ENCODE measurements at places on chromosomes 1 and 21.

- DNase-seq = no peak
Observed at GRCh38 chr1:79196211-79196610, 189.7 kb upstream of the ADGRL4 start.

- no peak for DNase-seq
Observed at GRCh38 chr1:119891386-119891785, 4.9 kb downstream of the ADAM30 start.

DNA sequence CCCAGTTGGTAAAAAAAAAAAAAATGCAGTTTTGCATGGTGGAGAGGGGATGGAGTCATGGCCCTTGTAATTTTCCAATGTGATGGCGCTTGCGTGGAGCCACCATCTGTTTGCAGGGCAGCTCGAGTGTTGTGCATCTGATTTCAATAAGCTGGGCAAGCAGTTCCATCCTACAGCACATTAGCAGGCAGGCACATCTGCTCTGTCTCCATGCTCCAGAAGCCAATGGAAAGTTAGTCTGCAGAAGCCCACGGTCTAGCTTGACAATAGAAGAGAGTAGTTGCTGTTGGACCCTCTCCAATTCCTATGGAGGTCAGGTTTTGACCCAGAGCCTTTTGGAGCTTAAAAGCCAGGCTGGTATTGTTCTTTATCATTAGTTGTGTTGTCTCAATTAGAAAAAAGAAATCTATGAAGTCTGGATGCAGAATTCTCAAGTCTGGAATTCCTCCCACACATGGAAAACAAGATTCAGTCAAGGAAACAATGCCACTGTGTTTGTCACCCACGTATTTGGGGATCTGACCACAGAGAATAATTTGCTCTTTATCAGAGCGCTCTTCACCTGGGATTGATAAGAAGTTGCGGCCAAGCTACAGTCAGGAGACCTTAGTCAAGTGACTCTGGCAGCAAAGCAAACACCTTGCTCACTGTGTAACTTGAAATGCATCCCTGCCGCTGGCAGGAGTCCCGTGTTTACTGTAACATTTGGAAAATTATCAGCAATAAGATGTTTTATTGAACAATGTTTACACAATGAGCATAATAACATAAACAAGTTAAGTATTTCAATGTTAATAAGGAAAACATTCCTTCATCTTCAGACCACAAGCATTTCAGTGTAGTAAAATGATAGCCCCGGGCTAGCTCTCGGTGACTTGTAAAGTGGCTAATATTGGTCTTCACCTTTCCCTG is 20.7 kb downstream of the NGF start:
- DNase-seq = no peak

DNA sequence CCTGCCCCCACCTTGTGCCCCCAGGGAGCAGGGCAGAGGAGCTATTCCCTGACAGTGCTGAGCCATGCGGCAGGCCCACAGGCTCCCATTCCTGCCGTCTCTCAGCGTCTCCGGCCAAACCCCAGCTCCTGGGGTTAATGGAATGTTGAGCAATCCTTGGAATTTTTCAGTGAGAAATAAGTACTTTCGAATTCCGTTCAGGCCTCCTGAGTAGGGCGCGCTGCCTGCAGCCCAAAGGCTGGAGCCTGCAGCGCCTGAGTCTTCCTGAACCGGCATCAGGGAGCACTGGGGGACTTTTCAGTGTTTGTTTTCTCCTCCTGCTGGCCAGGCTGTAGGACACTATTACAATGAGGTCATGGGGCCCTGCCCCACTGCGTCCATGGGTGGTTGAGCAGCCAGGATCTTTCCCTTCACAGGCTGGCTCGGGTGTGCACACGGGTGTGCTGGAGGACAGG is 33.3 kb upstream of the CSF1 start:
- no peak for DNase-seq

GRCh38 chr21:17526776-17527175 is 13.9 kb downstream of the CXADR start:
- no peak for DNase-seq

DNA sequence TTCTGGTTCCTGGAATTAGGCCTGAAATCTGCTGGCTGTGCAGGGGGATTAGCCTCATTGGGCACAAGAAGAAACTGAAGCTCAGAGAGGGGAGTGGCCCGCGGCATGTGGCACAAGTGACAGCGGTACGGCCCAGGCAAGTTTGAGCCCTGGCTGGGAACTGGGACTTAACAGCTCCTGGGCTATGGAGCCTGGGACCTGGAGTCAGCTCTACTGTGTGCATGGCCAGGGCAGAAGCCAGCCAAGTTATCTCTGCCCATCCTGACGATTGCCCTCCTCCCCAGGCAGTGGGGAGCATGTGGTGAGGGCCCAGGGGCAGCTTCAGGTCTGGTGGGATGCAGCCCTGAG is 61.3 kb downstream of the ALPL start:
- no peak for DNase-seq

- DNase-seq = no peak
Observed at GRCh38 chr1:225774281-225775147, 3.1 kb upstream of the SRP9 start.

GRCh38 chr1:169943963-169944526 is 50.3 kb upstream of the SCYL3 start:
- DNase-seq = no peak

DNA sequence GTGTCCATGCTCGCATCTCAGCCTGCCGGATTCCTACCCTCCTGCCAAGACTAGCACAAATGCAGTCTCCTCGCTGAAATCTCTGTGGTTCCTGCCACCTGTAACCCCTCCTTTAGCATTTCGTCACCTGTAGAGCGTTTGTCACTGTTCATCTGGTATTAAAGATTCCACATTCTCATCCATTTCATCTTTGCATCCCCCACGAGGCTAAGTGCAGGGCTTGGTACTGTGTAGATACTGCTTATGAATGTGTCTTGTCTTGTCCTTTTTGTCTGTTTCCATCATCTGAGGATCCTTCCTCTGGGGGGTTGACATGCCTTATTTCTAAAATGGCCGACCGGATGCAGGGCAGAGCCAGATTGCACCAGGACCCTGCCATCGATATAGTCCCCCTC is 53.7 kb upstream of the DNAJC6 start:
- DNase-seq = no peak

DNA sequence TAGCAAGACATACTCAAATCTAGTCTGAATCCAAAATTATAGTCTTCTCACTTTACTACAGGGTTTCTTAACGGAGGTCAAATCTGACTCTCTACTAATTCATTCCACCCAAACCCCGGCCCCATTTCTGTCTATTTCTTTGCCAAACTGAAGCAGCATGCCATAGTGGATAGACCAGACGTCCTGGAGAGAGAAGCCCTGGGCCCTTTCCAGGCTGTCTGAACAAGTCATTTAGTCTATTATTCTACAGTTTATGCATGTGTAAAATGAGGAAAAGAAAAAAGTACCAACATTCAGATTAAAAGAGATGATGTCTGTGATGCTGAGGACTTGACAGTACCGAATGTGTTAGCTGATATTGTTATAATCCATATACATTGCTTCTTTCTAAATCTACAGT is 95.0 kb downstream of the GDAP2 start:
- no peak for DNase-seq

GRCh38 chr1:172960454-172961208 is 90.1 kb downstream of the TNFSF18 start:
- DNase-seq = no peak

- no peak for DNase-seq
Observed at GRCh38 chr1:12757836-12758235, 11.8 kb downstream of the CFAP107 start.

GRCh38 chr1:30418939-30419720 is 304.3 kb downstream of the MATN1 start:
- no peak for DNase-seq

DNA sequence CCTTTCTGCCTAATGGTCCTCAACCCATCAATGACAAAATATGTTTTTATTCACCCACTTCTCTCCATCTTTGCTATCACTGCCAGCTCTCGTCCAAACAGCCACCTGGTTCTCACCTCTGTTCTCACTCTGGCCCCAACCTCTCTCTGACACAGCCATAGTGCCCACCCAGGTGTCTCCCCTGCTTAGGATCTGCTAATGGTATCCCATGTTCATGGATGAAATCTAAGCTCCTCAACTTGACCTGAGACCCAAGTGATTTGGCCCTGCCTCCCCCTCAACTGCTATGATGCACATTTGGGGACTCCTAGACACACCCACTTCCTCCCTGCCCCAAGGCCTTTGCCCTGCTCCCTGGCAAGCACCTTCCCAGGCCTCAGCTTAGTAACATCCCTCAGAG is 25.9 kb downstream of the KIF17 start:
- no peak for DNase-seq

DNA sequence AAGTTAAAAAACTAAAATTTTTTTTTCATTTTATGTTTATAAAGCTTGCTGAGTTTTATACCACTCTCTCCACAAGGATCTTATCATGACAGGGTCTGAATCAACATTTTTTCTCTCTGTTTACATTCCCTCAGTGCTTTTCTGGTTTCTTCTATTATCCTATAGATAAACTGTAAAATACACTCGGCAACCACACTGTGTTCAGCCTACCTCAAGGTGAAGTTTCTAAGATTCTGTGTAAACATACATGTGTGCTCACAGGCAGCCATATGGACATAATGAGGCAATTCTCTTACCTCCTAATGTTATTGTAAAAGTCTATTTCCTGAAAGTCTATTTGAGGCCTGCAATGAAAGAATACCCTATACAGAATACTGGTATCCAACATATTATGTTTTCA is 114.6 kb downstream of the NTPCR start:
- DNase-seq = no peak

GRCh38 chr1:17140279-17140678 is 21.0 kb upstream of the PADI2 start:
- no peak for DNase-seq

DNA sequence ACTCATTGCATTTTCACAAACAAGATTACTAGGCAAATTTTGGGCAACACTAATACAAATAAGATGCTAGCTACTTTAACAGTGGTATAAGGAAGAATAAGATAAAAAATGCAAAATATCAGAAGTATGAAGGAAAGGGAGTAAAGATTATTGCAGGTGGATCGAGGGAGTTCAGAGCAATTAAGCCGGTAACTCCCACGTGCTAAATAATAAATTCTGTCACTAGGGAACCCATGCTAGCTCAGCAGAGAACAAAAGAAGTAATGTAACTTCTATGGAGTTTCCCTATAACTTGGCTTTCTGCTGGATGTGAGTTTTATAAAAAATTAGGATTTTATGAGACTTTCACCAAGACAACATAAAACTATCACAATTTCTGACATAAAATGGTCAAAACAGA is 470.5 kb upstream of the RGS18 start:
- no peak for DNase-seq

DNA sequence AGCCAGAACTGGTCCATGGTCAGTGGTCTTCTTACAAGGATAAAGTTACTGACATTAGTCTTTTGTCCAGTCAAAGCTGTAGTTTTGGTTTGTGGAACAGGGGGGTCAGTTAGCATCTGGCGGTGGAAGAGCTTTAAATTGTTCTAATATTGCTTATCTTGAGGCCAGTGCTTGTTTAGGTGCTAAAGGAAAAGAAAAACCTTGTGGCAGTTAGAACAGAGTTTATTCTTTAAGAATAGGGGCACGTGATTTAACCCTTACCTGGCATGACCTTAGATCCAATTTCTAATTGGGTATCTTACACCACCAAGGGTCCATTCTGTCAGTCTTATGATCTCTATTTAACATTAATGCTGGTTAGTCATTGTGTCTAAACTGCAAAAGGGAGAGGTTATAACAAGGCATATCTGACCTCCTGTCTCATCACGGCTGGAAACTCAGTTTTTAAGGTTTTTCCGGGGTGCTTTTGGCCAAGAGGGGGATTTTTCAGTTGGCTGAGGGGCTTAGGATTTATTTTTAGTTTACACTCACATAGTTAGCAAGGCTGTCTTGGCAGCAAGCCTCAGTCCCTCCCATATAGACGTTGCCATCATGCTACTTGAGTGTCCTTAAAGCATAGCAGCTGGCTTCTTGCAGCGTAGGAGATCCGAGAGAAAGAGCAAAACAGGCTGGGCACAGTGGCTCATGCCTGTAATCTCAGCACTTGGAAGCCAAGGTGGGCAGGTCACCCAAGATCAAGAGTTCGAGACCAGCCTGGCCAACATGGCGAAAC is 60.1 kb upstream of the FAM89A start:
- DNase-seq = no peak

DNA sequence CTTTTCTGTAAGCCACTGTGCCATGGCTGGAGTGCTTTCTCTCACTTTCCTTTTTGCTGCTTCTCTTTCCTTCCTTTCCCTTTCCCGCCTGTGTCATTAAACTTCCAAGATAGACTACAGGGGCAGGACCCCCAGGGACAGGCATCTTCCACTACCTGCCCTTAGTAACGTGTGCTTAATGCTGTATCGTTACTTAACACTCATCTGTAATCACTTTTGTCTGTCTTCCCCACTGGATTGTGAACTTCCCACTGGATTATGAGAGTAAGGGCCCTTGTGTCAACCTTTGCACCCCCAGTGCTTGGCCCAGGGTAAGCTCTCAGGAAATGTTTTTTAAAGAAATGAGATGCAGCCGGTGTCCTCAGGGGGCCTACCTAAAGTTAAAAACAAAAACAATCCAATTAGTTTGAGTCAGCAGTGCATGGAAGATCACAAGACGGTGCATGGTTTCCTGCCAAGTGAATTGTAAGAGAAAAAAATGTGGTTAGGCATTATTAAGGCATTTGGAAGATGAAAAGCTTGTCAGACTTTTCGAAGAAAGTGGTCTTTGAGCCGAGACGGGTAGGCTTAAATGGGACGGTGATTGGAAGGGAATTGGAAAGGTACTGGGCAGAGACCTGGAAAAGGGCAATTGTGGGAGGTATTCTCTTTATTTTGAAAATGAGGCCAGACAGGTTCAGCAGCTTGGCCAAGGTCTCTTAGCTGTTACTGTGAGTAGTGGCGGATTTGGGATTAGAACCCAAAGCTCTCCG is 958 bp downstream of the LYPLAL1 start:
- no peak for DNase-seq

DNA sequence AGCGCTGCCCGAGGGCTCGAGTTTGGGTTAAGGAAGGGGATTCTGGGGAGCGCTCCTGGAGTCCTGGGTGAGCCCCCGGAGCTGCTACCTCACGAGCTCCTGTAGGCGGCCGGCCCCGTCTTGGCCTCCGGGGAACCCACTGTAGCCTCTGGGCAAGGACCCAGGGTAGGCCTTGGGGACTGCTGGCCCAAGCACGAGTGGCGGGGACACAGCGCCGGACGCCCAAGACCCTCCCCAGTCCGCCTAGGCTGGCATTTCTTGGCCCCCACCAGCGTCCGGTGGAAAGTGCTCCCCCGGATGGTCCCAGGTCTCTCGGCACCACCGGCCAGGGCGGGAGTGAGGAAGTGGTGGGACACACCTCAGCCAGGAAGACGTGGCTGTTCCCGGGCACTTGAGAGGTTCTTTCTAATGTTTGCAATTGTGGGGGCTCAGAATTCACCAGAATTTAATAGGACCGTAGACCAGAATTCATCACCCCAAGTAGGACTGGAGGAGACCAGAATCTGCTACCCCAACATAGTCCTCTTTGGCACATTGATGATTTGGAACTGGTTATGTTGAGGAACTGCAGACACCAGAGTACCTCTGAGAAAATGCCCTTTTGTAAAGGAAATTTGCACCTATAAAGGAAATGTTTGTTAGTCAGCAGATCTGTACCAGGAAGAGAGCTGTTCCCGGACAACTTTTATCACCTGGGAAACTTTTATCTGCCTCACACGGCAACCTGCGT is 622 bp upstream of the TMPRSS2 start:
- DNase-seq = no peak

GRCh38 chr1:21396516-21396915 is 43.4 kb upstream of the NBPF3 start:
- DNase-seq = no peak

GRCh38 chr1:153942766-153943549 is 3.6 kb downstream of the DENND4B start:
- no peak for DNase-seq
